ENCODE measurements at places on chromosomes 13 and 19. TPM values are rescaled to one million over a fixed set of nuclear protein-coding genes. Genes with fewer than 3 reads are reported as not detected.
A peak's percentile ranks its signal among the peaks of the same experiment; 100 is the strongest.

DNA sequence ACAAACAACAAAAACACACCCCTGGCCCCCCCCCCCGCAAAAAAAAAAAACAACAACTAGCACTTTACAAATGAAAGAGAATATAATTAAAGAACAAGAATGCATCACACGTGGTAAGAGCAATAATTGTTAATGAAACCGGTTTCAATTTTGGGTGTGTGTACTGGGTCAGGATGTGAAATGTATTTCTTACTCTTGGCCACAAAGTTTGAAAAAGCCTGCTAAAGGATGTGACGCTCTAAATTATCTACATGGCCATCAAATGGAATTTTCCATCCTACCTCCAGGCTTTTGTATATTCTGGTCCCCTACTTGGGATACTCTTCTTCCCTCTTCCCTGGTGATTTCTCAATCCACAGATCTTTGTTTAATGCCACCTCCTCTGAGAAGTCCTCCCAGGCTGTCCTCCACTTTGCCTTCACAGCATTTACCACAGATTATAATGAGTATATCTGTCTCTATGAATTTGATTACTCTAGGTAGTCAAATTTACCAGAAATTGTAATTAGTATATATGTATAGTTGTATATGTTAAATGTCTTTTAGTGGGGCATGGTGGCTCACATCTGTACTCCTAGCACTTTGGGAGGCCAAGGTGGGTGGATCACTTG, 2.1 kb downstream of the SARS2 start:
- H3K4me3 ChIP-seq: peak overlapping the region; percentile 98
- peaks cover 9% of the 10 kb centered on the region for H3K36me3 ChIP-seq
- H3K4me1 ChIP-seq: peaks cover 29% of the 10 kb centered on the region
- DNase-seq: no peak
- no peaks in the 10 kb centered on the region for H3K27me3 ChIP-seq
- H3K27ac ChIP-seq: peak overlapping the region; percentile 27

DNA sequence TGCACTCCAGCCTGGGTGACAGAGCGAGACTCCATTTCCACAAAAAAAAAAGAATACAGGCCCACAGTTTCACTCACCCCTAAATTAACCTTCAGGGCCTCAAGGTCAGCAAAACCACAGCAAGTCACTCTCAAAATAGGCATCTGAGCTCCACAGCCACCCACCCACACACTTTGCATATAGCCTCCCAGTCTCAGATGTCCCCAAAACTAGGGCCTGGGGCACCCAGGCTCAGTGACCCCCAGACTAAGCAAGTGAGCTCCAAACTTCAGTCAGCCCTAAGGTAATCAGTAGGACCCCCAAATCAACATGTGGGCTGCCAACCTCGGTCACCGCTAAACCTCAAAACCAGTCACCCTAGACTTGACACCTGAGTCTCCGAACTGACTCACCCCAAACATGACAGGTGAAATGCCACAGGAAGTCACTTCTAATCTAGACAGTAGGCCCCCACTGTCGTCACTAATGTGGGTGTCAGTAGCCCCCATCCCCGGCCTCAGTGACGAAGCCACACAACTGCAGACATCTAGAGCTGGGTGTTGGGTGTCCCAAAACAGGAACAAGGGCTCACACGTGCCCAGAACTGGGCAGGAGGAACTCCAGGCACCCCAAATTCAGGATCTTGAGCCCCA, 13.9 kb downstream of the RABAC1 start:
- peaks cover 33% of the 10 kb centered on the region for H3K4me1 ChIP-seq
- H3K4me3 ChIP-seq: peak overlapping the region; percentile 69
- peak overlapping the region; percentile 60 for H3K27ac ChIP-seq

DNA sequence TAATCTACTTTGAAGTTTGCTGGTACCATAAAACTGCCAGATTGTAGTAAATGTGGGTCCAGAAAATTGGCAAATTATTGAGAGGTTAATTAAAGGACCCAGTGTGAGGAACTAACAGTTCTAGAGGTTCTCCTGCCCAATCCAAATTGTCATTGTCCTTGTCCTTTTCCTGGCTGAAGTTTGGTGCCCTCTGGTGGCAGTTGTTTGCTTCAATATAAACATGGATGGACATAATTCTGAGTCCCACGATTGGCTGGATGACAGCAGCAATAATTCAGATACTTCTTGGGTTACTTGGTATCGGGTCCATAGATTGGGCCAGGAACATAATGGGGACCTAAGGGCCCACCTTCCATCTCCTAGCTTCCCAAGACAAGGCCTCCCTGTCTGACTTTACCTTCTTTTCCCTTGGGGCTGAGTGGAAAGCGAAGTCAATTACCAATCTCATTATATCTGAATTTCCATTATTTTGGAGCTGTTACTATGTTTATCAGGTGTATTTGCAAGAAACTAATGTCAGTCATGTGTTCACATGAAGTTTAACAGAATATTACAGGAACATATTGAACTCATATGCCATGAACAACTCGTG, 33.8 kb upstream of the GARRE1 start:
- H3K36me3 ChIP-seq: peaks cover 50% of the 10 kb centered on the region
- DNase-seq: no peak
- H3K4me1 ChIP-seq: peaks cover 35% of the 10 kb centered on the region
- no peak overlapping the region for H3K4me3 ChIP-seq

- H3K4me3 ChIP-seq: no peak overlapping the region
- DNase-seq: no peak
- peaks cover 12% of the 10 kb centered on the region for H3K4me1 ChIP-seq
- H3K36me3 ChIP-seq: no peaks in the 10 kb centered on the region
Measured at GRCh38 chr13:110344320-110344719, 37.2 kb downstream of the COL4A2 start.

DNA sequence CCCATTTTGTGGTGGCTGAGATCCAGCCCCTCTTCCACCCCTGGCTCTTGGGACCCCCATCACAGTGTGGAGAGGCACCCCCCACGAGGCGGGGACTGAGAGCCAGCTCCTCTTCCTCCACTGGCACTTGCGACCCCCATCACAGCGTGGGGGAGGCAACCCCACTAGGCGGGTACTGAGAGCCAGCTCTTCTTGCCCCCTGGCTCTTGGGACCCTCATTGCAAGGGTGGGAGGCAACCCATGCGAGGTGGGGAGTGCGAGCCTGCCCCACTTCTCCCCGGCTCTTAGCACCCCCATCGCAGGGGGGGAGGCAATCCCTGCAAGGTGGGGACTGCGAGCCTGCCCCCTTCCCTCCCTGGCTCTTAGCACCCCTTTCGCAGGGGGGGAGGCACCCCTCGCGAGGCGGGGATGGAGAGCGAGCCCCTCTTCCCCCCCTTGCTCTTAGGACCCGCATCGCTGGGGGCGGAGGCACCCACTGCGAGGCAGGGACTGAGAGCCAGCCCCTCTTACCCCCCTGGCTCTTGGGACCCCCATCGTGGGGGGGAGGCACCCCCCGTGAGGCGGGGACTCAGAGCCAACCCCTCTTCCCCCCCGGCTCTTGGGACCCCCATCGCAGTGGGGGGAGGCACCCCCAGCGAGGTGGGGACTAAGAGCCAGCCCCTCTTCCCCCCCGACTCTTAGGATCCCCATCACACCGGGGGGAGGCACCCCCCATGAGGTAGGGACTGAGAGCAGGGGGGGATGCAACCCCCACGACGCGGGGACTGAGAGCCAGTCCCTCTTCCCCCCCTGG, 364.6 kb upstream of the SPRY2 start:
- H3K4me3 ChIP-seq: no peak overlapping the region
- no peak for DNase-seq

- H3K36me3 ChIP-seq: no peaks in the 10 kb centered on the region
- H3K4me1 ChIP-seq: peaks cover 13% of the 10 kb centered on the region
- no peak overlapping the region for H3K4me3 ChIP-seq
- no peaks in the 10 kb centered on the region for H3K27me3 ChIP-seq
- no peak overlapping the region for H3K27ac ChIP-seq
Measured at GRCh38 chr13:35157143-35157755, 215.2 kb downstream of the NBEA start.

GRCh38 chr13:42255886-42256285, 16.1 kb upstream of the AKAP11 start:
- H3K4me3 ChIP-seq: no peak overlapping the region
- no peak overlapping the region for H3K27ac ChIP-seq
- peaks cover 11% of the 10 kb centered on the region for H3K4me1 ChIP-seq
- H3K27me3 ChIP-seq: no peaks in the 10 kb centered on the region
- peaks cover 10% of the 10 kb centered on the region for H3K36me3 ChIP-seq

- no peak for DNase-seq
- H3K27ac ChIP-seq: peak overlapping the region; percentile 72
- peaks cover 16% of the 10 kb centered on the region for H3K4me1 ChIP-seq
- H3K36me3 ChIP-seq: peaks cover 3% of the 10 kb centered on the region
- H3K27me3 ChIP-seq: peaks cover 22% of the 10 kb centered on the region
- peak overlapping the region; percentile 39 for H3K4me3 ChIP-seq
Measured at GRCh38 chr13:111011899-111012298, 97.0 kb upstream of the ANKRD10 start.

- peaks cover 31% of the 10 kb centered on the region for H3K36me3 ChIP-seq
- no peak overlapping the region for H3K27ac ChIP-seq
- H3K4me1 ChIP-seq: peaks cover 8% of the 10 kb centered on the region
- H3K27me3 ChIP-seq: no peaks in the 10 kb centered on the region
- H3K4me3 ChIP-seq: no peak overlapping the region
- DNase-seq: no peak
Measured at GRCh38 chr13:113192902-113193301, 15.6 kb downstream of the PCID2 start.

DNA sequence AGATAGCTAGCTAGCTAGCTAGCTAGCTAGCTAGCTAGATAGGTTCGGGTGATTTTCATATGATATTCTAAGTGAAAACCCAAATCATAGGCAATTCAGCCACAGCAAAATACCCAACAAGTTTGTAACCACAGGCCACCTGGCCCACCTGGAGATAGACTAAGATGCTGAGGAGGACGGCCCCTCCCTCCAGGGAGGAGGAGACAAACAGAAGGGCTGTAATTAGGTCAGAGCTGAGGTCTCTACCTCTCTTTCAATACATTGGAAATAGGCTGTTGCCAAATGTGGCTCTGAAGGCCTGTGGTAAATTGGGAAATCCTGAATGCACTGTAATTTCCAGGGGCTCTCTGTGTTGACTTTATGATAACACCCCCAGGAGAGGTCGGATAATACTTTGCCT, 382.2 kb downstream of the FGF9 start:
- peaks cover 10% of the 10 kb centered on the region for H3K4me1 ChIP-seq
- no peak for DNase-seq
- H3K27ac ChIP-seq: no peak overlapping the region
- no peak overlapping the region for H3K4me3 ChIP-seq
- no peaks in the 10 kb centered on the region for H3K36me3 ChIP-seq
- no peaks in the 10 kb centered on the region for H3K27me3 ChIP-seq

GRCh38 chr19:2478756-2479555, 3.0 kb downstream of the GADD45B start:
- peak; percentile 72 for DNase-seq
- peaks cover 23% of the 10 kb centered on the region for H3K36me3 ChIP-seq
- H3K27ac ChIP-seq: peak overlapping the region; percentile 87
- peaks cover 10% of the 10 kb centered on the region for H3K4me1 ChIP-seq

DNA sequence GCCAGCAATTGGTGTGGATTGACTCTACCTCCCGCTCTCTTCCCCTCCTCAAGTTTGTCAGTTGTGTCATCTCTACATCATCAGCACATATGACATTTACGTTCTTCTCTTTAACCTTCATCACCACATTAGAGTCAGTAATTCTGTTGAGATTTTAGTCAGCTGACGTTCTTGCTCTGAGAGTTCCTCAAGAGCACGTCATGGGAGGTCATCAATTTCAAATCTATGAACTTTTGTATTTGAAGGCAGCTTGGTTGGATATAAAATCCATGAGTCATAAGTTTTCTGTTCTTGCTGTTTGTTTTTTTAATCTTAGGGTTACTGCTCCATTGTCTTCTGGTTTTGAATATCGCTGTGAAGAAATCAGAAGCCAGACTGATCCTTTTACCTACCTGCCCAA, 21.8 kb upstream of the ARGLU1 start:
- no peak overlapping the region for H3K27ac ChIP-seq
- no peak for DNase-seq
- H3K36me3 ChIP-seq: peaks cover 2% of the 10 kb centered on the region
- H3K27me3 ChIP-seq: peaks cover 17% of the 10 kb centered on the region
- H3K4me1 ChIP-seq: no peaks in the 10 kb centered on the region

GRCh38 chr19:38204096-38204495, 19.9 kb downstream of the DPF1 start:
- no peak overlapping the region for H3K4me3 ChIP-seq
- no peaks in the 10 kb centered on the region for H3K4me1 ChIP-seq
- no peak for DNase-seq
- H3K27ac ChIP-seq: no peak overlapping the region
- H3K36me3 ChIP-seq: peaks cover 1% of the 10 kb centered on the region
- H3K27me3 ChIP-seq: peaks cover 10% of the 10 kb centered on the region

DNA sequence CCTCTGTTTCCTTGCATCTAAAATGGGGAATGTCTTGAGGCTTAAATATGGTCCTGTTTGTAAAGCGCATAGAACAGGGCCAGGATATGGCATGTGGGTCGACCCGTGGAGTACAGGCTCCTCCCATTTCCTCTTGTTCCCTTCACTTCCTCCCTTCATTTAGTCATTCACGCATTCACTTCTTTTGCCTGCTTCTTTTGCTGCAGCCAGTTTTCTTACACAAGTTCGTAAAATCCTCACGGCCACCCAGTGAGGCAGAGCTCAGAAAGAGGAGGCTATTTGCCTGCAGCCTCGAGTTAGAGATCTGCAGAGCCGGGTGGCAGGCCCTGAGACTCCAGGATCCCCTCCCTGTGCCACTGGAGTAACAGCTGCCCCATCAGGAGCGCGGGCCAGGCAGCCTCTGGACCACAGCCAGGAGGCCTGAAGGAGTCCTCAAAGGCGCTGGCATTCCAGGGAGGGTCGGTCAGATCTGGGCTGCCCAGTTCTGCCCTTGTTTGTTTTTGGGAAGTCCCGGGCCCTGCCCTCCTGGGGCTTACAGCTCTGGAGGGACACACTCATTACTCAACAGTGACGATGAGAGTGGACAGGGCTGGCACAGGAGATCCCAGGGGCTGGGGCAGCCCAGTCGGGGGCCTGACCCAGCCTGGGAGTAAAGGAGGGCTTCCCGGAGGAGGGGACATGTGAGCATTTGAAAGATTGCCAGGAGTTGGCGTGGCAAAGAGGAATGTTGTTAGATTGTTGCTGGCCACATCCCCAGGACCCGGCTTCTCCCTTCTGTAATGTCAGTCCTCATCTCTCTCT, 4.6 kb downstream of the PPP5C start:
- peak overlapping the region; percentile 82 for H3K4me3 ChIP-seq
- H3K36me3 ChIP-seq: peaks cover 29% of the 10 kb centered on the region
- no peak for DNase-seq
- H3K4me1 ChIP-seq: peaks cover 34% of the 10 kb centered on the region
- peak overlapping the region; percentile 92 for H3K27ac ChIP-seq

FAM216B gene
- not detected for total RNA-seq

CRTC1 gene
- total RNA-seq: 10.3 TPM

BSPH1 gene
- not detected for total RNA-seq
